Anterior cingulate cortex (tissue), 58 donors: ENCODE measurements at places on chromosomes 12 and 14.

- DNase-seq = no peak
These were observed 1275.7 kb upstream of the FLRT2 start for GRCh38 chr14:84254290-84254689.

DNA sequence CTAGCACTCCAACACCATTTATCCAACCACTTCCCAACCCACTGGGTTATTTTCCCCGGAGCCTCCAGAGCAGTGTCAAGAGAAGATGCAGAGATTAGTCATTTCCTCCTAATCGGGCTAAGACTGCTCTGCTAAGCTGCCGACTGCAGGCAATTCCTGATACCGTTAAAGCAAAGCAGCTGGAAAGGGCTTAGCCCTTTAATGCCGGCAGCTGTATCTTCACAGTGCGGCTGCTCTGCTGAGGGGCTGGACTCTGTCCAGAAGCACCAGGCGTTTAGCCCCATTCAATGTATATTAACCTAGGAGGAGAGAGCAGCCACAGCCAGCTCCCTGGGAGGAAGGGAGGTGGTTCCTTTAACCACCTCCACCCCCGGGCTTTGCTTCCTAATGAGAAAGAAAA is 11.1 kb downstream of the AQP6 start:
- no peak for DNase-seq

GRCh38 chr12:61250303-61250702 is 1009.9 kb upstream of the USP15 start:
- DNase-seq = no peak

GRCh38 chr12:25469368-25469767 is 83.7 kb downstream of the LMNTD1 start:
- no peak for DNase-seq

DNA sequence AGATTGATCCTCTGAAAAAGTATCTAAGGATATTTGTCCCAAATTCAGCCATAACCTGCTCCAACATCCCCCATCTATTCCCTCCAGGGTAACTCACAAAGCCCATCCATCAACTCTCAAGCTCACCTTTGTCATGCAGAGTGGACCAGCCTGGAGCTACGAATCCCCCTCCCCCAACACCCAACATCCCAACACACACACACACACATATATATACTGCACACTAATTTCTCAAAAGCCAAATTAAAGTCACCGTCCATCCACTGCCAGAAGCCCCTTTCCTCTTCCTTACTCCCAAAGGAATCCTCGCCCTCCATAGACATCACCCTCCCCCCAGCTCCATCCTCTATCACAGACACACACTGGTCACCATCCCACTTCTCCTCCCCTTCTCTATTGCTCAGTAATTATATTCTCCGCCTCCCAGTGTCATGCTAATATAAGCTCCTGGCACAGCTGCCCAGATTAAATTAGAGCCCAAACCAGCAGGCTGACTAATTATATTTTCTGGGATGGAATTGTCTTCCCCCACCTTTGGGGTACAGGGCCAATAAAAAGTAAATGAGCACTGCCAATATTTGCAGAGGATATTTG is 13.5 kb upstream of the TESPA1 start:
- no peak for DNase-seq

DNA sequence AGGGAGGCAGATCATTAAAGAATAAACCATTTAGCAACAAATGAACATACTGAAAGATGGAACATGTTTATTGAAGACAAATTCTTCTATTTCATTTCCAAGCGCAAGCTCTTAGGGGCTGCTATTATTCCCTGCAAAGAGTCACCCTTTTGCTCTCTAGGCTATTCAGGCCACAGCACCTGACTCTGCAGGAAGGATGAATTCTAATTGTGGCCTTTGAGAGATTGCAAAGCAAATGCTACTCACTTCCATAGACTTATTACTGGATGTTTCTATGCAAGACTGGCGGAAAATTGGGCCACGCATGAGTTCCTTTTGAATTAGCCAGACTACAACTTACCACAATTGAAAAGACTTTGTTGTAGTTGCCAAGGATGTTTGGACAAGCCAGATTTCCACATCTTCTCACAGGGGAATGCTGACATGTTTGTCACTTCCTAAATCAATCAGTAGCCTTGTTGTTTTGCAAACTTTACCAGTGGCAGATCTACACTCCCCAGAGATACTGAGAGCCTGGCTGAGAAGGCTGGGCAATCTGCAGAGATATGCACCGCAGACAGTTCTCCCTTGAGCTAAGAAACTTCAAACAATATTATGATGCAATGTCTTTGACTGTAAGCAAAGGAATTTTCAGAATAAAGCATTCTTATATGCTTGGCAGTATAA is 334.3 kb upstream of the SYT1 start:
- DNase-seq = no peak

- DNase-seq = no peak
These were observed 244.1 kb downstream of the FBXL14 start for GRCh38 chr12:1350055-1350933.

DNA sequence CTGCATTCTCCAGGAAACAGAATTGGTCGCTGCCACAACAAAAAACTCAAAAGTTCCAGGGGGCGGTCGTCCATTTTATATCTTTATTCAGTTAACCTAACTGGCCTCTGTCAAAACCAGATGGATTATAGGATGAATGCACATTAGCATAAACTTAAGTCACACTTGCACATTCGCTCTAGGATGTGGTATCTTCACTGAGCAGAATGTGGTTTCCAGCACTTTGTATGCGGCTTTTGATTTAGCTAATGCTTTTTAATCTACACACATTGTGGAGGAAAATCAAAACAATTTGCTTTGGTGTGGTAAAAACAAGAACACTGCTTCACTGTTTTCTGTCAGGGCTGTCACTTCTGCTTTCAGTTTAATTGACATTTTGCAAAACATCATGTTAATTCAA is 4.5 kb downstream of the TAS2R50 start:
- no peak for DNase-seq

GRCh38 chr12:108234158-108234557 is 105.0 kb downstream of the CMKLR1 start:
- DNase-seq = peak; percentile 5

DNA sequence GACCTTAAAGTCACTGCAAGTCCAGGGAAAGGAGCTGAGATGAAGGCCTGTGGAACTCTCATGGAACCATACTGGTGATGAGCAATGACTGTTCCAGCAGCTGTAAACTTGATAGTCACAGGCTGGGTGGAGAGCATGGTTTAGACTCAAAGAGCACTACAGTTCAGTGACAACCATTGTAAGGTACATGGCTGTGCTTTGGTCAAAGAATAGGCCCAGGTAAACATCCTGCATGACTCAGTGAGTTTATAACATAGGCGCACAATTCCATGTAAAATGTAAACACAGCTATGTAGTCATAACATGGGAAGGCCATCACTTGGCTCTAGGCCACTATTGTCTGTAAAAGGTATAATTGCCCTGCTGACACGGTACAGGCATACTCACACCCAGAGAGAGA is 119.3 kb upstream of the FSCB start:
- no peak for DNase-seq

- DNase-seq = peak; percentile 62
These were observed 23.3 kb downstream of the DMAC2L start for GRCh38 chr14:50335389-50335788.

DNA sequence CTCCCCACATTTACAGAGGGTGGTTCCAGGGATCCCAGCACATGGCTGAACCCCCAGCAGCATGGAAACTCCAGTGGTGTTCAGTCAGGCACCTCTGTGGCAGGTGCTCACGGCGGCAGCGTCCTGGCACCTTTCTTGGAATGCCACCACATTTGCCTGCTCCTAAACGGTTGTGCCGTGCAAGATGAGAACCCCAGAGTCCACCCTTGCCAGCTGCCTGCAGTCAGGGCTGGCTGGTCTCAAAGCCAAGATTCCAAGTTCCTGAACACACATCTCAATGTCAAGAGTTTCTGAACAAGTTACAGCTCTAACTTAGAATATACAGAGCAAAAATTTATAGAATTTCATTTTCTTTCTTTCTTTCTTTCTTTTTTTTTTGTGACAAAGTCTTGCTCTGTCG is 38.7 kb downstream of the DDX51 start:
- DNase-seq = no peak

DNA sequence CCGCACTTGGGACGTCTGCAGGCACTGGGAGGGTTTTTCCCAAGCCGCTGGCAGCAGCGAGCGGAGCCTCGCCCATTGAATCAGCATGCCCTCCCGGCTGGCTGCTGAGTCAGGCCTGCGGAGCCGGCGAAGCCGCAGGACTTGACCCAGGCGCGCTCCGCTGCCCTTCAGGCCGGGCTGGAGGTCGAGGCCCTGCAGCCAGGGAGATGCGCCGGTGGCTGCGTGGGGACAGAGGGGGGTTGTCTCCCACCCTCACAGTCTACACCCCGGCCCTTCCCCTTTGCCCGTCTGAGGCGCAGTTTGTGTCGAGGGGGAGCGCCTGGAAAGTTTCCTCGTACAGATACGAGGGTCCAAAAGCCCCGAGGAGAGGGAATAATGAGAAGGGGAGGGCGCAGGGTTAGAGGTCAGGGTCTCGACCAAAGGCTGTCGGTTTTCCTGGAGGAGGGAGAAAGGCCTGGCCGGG is 759 bp upstream of the KLC1 start:
- no peak for DNase-seq
